ENCODE measurements at places on chromosomes 6 and 20.

DNA sequence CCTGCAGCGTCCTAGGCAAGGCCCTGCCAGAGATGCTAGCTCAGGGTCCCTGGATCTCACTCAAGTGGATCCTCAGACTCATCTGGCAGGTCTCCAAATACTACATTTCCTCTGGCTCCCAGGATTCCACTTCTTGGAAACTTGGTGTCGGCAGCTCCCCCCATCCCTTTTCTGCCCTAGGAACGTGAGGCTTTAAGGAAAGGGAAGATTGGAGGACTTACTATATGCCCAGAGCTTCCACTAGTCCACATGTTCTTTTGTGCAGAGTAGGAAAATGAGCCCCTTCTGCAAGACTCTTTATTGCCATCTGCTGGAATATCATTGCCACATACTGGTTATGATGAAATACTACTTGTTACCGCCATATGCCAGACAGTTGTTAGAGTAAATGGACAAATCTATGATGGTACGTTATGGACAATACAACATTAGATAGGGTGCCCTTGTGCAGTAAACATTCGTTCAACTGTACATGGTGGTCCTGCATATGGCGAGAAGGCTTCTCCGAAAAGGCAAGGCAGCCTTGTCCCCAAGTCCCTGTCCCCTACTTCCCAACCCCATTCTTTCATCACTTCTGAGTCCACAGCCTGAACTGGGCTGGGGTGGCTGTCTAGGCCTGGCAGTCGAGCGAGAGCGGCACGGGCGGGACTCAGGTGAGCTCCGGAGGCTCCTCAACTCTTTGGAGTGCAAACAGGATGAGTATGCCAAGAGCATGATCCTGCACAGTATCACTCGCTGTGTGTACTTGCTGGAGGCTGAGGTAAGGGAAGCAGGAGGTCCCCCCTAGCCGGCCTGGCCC is 780 bp downstream of the ARMC12 start:
- DNase-seq = no peak

DNA sequence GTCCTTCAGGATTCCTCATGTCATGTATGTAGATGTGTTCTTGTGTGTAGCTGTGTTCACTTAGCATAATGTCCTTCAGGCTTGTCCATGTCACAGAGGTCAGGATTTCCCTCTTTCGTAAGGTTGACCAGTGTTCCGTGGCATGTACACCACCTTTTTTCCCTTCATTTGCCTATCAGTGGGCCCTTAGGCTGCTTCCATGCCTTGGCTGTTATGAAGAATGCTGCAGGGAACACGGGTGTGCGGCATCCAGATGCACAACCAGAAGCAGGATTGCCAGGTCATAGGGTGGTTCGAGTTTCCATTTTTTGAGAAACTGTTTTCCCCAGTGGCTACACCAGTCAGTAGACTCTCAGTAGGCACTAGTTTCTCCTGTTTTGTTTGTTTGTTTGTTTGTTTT is 29.2 kb downstream of the SYNDIG1 start:
- DNase-seq = no peak

DNA sequence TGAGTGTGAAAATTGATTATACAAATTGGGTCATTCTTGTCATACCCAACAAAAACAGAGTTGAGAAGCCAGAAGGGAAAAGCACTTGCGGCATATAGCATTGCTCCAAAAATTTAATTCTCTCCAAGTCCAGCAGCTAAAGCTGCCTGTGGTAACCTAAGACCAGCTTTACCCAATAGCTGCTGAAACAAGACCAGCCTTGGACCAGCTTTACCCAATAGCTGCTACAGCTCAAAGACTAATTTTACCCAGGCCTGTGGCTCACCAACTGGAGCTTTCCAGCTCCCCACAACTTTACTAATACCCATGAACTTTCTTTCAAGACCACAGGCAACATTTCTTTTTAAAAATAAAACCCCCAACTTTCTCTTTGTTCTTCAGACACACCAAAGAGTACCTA is 32.8 kb upstream of the ZNF133 start:
- no peak for DNase-seq

DNA sequence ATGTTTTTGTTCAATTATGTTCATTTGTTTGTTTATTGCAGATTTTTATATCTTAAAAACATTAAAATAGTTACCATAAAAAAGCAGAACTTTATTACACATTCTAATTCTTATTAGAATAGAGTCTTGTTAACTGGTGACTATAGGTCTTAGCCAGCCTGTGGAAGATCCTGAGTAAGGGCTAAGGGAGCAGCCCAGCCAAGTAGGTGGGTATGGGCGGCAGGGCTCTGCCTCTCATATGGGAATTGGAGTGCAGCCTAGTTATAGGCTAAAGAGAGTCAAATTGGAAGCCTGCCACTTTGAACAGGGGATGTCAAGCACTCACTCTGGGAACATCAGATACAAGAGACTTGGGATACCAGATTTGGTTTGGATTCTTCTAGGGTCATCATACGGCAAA is 10.5 kb upstream of the HSF2 start:
- no peak for DNase-seq

- no peak for DNase-seq
Measured at GRCh38 chr6:42702200-42702599, 20.2 kb downstream of the PRPH2 start.

- DNase-seq = no peak
Measured at GRCh38 chr6:106823732-106824351, 150.7 kb downstream of the CD24 start.

- no peak for DNase-seq
Measured at GRCh38 chr6:142373268-142374090, 71.7 kb downstream of the ADGRG6 start.

Data from right cardiac atrium (tissue), 5 donors.